ENCODE measurements at places on chromosomes 7 and 10.

GRCh38 chr10:7070950-7071349, 339.9 kb downstream of the SFMBT2 start:
- no peak for DNase-seq

- DNase-seq, result no peak
Measured at GRCh38 chr7:158053183-158053915, 534.3 kb downstream of the PTPRN2 start.

- DNase-seq, result no peak
Measured at GRCh38 chr7:80942261-80943041, 23.6 kb upstream of the SEMA3C start.

DNA sequence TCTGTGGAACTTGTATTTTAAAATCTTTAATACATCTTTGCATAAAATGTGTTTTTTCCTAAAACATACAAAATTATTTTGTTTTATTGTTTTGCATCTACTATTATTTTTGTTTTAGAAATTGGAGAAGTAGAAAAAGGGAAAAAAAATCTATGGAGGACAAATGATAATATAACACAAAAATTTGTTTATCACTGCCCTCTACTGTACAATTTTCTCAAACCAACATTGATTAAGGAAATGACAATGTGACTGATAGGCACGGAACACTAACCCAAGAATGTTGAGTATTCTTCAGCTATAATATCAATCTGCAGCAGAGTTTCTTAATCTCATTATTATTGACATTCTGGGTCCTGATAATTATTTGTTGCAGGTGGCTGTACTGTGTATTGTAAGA, 9.5 kb upstream of the ING3 start:
- no peak for DNase-seq

DNA sequence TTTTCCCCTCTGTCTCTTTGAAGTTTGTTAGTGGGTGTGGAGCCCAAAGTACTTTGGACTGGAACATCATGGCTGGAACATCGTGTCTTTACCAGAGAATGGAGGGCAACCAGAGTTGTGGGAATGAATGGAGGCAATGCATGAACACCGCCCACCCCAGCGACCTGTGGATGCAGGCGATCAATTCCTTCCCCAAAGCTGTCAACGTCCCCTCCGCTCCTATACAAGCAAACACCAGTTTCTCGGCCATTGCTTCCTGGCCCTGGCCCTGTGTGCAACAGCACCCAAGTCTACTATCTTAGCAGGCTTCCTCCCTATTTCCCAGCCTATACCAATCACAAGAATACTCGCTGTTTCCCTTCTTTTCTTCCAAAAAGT, 62.6 kb downstream of the CARD11 start:
- no peak for DNase-seq

- no peak for DNase-seq
Measured at GRCh38 chr7:118580743-118581382, 356.4 kb downstream of the ANKRD7 start.

GRCh38 chr10:6052247-6053221, 9.6 kb downstream of the IL2RA start:
- DNase-seq, result peak; percentile 55

GRCh38 chr10:71290331-71290730, 28.7 kb upstream of the SLC29A3 start:
- no peak for DNase-seq

GRCh38 chr7:142795339-142795863, 24.6 kb downstream of the PRSS2 start:
- DNase-seq, result peak; percentile 58

DNA sequence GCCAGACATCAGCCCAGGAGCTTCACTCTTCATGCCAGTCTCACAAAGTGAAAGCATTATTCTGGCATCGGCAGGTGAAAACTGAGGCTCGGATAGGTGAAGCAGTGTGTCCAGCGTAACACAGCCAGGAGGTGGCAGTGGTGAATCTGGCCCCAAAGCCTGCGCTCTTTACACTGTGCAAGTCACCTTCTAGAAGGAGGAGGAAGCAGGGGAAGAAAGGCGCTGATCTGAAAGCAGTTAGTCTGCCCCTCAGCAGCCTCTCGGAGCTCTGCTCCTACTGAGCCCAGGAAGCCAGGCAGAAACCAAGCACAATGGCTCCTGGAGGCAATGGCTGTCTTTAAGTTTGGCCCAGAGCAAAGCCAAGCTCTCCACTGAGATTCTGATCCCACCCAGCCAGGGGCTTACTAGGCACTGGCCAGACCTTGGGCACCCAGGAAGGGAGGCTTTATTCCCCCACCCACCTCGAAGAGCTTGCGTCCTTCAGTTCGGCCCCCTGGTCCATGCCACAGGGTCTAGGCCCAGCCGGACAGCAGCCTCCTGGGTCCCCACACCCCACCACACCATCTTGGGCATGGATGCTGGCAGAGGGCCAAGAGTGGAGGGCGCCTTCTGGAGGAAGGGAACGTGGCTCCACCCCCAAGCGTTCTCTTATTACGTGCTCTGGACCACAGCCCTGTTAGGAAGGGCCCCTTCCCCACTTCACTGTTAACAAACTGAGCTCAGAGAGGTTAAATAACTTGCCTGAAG, 104.5 kb downstream of the GRID1 start:
- no peak for DNase-seq

DNA sequence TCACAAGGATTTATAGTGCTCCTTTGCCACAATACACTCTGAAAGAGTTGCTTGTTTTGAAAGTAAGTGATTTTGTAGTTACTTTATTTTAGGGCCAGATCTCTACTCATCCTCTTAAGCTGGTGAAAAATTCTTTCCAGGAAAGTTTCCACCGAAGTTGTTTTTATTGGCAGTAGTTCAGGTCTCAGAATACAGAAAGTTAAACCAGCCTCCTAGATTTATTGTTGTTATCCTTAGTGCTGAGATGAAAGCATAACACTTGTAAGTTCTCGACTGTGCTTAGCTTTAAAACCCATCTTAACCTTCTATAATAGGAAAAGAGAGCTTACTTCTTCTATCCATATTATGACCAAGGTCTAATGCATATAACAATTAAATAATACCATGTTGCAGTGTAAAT, 5.5 kb downstream of the AP3M1 start:
- DNase-seq, result no peak

- DNase-seq, result no peak
Measured at GRCh38 chr7:144762853-144763252, 73.0 kb downstream of the TPK1 start.

DNA sequence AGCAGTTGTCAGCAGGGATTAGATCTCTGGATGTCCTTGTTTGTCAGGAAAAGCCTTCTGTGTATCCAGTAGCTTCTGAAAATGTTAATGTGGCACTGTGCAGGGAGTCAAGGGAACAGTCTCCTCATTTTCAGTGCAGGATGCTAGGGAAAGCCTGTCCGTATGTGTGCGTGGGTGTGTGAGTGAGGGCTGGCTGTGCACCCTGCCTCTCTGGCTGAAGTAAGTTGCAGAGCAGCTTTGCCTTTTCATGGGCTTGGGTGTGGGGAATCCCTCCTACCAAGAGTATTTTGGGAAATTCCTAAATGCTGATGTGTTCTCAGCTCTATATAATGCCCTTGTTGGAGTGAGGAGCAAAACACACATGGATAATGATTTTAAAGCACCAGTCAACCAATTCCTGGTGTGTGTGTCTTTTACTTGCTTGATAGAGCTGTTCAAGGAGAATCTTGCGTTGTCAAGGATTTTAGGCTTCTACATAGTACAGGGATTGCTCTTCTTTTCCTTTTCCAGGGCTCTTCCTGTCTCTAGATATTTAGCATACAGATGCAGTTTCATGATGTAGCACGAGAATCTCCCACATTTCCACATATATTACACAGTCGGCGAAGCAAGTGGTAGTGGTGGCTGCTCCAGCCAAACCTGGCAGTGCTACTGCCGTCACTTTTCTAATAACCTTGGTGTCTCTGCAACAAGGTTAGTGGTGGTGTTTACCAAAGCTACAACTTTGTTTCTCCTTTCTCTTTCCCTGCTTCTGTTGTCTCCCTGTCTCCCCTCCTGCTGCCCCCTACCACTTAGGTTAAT, 92.8 kb downstream of the MCU start:
- no peak for DNase-seq

DNA sequence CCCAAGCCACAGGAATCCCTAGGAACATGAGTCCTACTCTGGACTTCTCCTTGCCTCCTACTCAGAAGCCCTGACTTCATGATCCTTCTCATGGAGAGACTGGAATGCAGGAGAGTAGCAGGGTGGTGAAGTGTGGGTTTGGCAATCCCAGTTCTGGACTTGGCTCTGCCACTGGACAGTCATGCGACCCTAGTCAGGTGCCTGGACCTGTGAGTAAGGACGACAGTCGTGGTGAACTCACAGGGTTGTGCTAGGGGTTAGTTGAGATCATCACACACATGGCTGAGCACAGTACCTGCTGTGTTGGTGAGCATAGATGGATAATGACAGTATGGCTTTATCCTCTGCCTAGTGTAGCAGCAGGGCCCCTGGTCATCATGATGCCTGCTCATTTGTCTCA, 117.9 kb downstream of the LRRC18 start:
- no peak for DNase-seq

GRCh38 chr7:33932221-33932620, 26.9 kb downstream of the BMPER start:
- no peak for DNase-seq

DNA sequence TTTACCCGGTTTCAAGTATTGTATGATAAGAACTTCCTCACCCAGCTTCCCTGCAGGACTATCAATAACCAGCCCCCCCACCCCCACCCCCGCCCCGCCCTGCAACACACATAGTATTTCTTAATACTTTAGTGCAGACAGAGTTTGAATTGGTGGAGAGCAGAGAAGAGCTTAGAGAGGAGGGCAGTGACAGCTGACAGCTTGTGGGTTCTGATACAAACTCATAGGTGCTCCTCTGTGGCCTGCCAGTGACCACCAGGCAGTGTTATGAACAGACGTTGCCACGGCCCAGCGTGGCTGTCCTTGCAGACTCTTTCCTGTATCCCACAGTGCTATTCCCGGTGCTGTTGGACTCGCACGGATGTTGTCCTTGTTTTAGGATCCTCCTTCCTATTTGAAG, 186.9 kb upstream of the ADO start:
- DNase-seq, result no peak

DNA sequence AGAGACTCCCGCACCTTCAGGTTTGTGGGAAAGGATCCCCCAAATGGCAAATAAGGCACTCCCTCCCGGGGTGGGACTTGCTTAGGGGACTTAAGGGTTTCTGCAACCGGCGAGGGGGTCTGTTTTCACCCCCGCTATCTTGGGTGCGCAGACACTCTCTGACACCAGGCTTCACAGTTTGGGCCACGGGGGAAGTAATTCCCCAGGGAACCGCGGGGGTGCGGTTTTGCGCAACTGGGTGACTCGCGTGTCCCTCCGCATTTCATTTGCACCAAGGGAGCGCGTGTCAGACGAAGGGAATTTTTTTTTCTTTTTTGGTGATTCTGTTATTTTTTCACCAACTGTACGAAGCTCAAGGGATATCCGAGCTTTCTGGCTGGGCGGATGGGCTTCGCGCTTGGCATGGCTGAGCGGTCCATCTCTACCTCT, 1.7 kb downstream of the GRM8 start:
- DNase-seq, result no peak

DNA sequence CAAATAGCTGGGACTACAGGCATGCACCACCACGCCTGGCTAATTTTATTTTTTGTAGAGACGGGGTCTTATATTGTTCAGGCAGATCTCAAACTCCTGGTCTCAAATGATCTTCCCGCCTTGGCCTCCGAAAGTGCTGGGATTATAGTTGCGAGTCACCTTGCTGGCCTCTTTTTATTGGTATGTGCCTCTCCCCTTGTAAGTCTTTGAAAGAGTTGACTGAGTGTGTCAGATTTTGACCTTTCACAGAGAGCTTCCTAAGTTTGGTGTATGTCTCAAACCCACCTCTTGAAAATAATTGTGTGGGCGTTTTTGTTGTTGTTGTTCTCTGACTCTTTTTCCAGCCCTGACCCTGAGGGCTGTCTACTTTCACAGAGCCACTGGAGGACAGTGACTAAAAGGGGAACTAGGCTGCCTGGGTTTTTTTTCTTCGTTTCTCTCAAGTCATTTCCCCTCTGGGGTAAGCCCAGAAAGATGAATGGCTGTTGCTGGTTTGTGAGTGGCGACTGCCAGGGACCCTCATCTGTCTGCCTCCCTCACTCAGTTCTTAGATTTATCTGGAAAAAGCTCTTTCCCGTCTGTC, 262.8 kb downstream of the ZEB1 start:
- DNase-seq, result no peak

DNA sequence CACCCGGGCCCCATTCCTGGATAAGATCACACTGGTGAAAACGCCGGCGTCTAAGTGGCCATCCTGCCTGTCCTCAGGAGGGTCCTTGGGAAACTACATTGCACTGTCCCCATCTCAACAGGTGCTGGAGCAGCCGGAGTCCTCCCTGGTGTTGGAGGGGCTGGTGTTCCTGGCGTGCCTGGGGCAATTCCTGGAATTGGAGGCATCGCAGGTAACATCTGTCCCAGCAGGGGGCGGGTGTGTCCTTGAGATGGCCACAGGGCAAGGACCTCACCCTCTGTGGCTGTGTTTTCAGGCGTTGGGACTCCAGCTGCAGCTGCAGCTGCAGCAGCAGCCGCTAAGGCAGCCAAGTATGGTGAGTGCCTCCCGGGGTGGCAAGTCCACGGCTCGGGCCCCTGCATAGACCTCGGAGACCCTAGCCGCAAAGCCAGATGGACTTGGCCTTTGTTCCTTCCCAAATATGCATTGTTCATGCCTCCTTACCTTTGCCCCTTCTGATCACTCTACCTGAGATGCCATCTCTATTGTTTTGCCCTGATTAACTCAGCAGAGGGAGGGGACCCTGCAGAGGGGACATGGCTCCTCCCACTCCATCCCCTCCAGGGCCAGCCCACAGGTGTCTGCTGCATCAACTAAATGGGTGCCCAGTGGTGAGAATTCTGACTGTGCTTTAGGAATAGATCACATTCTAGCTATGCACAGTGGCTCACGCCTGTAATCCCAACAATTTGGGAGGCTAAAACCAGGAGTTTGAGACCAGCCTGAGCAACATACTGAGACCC, 23.8 kb downstream of the ELN start:
- no peak for DNase-seq

DNA sequence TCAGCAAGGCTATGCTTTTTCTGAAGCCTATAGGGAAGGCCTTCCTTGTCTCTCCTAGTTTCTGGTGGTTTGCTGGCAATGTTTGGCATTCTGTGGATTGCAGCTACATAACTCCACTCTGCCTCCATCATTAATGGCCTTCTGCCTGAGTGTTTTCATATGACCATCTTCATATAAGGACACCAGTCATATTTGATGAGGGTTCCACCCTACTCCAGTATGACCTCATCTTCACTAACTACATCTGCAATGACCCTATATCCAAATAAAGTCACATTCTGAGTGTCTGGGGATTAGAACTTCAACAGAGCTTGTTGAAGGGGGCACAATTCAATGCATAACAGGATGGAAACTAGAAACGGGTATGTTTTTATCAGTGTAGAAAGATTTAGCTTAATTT, 22.1 kb downstream of the CAV1 start:
- DNase-seq, result no peak

GRCh38 chr7:151376218-151376902, 33.5 kb downstream of the WDR86 start:
- no peak for DNase-seq

GRCh38 chr10:44760513-44760912, 150.6 kb upstream of the TMEM72 start:
- DNase-seq, result no peak

DNA sequence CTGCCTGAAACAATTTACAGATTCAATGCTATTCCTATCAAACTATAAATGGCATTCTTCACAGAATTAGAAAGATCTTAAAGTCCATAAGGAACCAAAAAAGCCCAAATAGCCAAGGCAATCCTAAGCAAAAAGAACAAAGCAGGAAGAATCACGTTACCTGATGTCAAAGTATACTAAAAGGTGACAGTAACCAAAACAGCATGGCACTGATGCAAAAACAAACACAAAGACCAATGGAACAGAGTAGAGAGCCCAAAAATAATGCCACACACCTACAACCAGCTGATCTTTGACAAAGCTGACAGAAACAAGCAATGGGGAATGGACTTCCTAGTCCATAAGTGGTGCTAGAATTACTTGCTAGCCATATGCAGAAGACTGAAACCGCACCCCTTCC, 166.0 kb downstream of the KMT2E start:
- DNase-seq, result no peak

Data from activated T-cell treated with anti-CD3 and anti-CD28 coated beads for 1 hour (primary cell).